Inflammatory macrophage (primary cell): ENCODE measurements at places on chromosomes 1 and 21.

- DNase-seq = peak; percentile 73
Observed at GRCh38 chr1:202189001-202189790, 4.4 kb upstream of the LGR6 start.

- DNase-seq = no peak
Observed at GRCh38 chr1:86756062-86756406, 51.7 kb downstream of the SH3GLB1 start.

GRCh38 chr1:16180291-16180824, 24.5 kb upstream of the EPHA2 start:
- no peak for DNase-seq

DNA sequence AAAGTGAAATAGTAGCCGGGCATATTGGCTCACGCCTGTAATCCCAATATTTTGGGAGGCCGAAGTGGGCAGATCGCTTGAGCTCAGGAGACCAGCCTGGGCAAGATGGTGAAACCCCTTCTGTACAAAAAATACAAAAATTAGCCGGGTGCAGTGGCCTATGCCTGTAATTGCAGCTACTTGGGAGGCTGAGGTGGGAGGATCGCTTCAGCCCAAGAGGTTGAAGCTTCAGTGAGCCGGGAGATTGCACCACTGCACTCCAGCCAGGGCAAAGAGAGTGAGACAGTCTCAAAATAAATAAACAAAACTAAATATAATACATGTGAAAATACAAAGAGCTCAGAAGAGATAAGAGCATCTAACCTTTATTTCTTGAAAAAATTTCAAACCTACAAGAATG, 2.3 kb upstream of the MSTO1 start:
- peak; percentile 3 for DNase-seq

GRCh38 chr1:174497478-174497877, 49.7 kb downstream of the GPR52 start:
- DNase-seq = no peak

GRCh38 chr1:160799641-160800040, 3.7 kb downstream of the LY9 start:
- no peak for DNase-seq

GRCh38 chr1:116261227-116261626, 111.8 kb upstream of the ATP1A1 start:
- no peak for DNase-seq

- DNase-seq = no peak
Observed at GRCh38 chr1:49251019-49251784, 474.5 kb upstream of the BEND5 start.

- DNase-seq = peak; percentile 36
Observed at GRCh38 chr21:31446226-31446855, 102.3 kb upstream of the TIAM1 start.

- no peak for DNase-seq
Observed at GRCh38 chr1:208542309-208542708, 298.1 kb upstream of the PLXNA2 start.
